ENCODE measurements at places on chromosomes 7 and 10. TPM values are rescaled to one million over a fixed set of nuclear protein-coding genes. Genes with fewer than 3 reads are reported as not detected.

MSMB gene
- not detected for total RNA-seq

WDR11 gene
- 56.7 TPM for total RNA-seq

VENTX gene
- not detected for total RNA-seq

CUBN gene
- 1.3 TPM for total RNA-seq

KLF14 gene
- total RNA-seq = not detected

EXOC6 gene
- 10.5 TPM for total RNA-seq

CALHM2 gene
- total RNA-seq = 0.07 TPM

DNA sequence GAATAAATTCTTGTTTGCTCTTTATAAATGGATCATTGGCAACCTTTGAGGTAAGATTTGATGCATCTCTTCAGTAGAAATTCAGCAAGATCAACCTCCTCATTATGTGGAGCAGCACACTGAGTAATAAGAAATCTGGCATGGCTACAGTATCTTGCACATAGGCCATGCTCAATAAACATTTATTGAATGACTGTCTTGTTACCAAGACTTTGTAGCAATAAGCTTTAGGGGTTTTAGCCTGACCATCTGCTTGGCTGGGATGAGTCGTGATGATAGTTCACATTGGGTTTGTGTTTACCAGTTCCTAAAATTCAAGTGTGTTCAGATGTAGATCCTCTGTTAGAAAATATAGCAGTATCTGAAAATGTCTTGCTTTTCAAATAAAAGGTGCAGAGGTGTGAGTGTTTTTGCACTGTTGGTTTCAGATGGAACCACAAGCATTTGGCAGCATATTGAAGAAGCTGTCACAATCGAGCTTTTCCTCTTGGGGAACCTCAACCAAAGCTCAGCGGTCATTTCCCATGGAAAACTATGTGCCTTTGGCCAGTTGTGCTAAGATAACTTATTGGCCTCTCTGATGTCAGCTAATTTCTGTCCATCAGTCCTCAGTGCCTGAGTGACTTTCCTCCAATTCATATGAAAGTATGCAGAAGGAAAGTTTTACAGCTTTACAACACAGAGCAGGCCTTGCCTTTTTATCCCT, 442.6 kb downstream of the GFRA1 start:
- DNase-seq = no peak

GRCh38 chr10:58414270-58415041, 29.2 kb downstream of the TFAM start:
- peak; percentile 70 for DNase-seq

GRCh38 chr10:79628083-79628482, 17.3 kb downstream of the SFTPA1 start:
- DNase-seq = no peak

- DNase-seq = no peak
Measured at GRCh38 chr7:84535580-84536270, 341.1 kb upstream of the SEMA3A start.

DNA sequence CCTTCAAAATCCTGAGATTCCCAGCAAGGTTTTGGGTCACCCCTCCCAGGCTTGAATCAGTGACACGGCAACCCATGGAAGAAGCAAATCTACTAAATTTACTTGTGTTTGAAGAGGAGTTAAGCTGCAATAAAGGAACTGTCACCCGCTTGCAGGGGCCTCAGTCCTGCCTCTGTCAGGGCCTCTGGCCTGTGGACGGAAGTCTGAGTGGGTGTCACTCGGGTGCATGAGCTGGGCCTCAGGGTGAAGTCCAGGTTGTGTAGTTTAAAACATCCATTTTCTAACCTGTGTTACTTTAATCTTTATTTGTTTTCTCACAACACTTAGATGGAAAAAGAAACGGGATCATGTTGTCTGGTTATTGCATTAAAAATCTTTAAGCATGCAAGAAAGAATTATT, 234.9 kb downstream of the ADARB2 start:
- no peak for DNase-seq

GRCh38 chr7:134669845-134670373, 23.3 kb downstream of the BPGM start:
- peak; percentile 89 for DNase-seq

GRCh38 chr7:68321076-68321639, 1277.1 kb upstream of the AUTS2 start:
- DNase-seq = peak; percentile 18

DNA sequence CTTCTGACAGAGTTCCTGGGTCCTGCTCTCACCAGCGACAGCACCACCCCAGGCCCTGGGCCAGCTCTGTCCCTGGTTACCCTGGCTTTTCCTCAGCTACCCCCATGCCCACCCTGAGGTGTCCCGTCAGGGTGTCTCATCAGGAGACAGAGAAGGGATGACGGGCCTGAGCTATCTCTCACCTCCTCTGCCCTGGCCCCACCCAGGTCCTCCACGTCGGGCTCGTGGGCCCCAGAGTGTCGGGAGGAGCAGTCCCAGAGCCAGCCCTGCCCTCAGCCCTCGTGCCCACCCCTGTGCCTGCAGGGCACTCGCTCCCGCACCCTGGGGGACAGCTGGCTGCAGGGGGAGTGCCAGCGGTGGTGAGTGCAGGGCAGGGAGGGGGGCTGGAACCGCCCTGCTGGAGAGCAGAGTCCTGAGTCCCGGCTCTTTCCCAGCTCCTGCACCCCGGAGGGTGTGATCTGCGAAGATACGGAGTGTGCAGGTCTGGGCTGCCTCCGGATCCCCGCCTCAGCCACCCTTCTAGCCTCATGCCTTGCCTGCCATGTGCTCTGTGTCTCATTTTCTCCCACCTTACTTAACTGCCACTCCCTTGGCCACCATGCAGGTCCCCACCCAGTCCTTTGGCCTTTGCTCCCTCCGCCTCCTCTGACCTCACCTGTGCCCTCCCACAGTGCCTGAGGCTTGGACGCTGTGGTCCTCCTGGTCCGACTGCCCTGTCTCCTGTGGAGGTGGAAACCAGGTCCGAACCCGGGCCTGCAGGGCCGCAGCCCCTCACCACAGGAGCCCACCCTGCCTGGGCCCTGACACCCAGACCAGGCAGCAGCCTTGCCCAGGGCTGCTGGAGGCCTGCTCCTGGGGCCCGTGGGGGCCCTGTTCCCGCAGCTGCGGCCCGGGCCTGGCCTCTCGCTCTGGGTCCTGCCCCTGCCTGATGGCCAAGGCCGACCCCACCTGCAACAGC, 16.7 kb upstream of the ZNF862 start:
- no peak for DNase-seq

DNA sequence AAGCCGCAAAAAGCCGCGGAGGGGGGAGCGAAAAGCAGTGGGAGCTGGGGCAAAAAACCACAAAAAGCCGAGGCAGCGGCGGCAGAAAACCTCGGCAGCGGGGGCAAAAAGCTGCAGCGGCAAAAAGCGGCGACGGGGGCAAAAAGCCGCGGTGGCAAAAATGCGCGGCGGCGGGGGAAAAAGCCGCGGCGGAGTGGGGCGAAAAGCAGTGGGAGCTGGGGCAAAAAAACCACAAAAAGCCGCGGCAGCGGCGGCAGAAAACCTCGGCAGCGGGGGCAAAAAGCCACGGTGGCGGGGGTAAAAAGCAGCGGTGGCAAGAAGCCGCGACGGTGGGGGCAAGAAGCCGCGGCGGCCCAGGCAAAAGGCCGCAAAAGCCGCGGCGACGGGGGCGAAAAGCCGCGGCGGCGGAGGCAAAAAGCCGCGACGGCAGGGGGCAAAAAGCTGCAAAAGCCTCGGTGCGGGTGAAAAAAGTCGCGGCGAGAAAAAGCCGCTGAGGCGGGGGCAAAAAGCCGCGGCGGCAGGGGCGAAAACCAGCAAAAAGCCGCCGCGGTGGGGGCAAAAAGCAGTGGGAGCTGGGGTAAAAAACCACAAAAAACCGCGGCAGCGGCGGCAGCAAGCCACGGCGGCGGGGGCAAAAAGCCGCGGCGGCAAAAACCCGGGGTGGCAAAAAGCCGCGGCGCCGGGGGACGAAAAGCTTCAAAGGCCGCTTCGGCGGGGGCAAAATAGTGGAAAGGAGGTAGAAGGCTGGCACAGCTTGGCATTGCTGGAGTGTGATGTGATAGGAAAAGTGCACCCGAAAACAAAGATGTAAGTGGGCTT, 135.9 kb downstream of the ZNF92 start:
- DNase-seq = no peak

GRCh38 chr7:139186146-139186545, 44.9 kb upstream of the UBN2 start:
- no peak for DNase-seq

GRCh38 chr10:43803791-43804190, 155.1 kb upstream of the ZNF32 start:
- no peak for DNase-seq

GRCh38 chr7:120611975-120612374, 246.0 kb downstream of the TSPAN12 start:
- no peak for DNase-seq

DNA sequence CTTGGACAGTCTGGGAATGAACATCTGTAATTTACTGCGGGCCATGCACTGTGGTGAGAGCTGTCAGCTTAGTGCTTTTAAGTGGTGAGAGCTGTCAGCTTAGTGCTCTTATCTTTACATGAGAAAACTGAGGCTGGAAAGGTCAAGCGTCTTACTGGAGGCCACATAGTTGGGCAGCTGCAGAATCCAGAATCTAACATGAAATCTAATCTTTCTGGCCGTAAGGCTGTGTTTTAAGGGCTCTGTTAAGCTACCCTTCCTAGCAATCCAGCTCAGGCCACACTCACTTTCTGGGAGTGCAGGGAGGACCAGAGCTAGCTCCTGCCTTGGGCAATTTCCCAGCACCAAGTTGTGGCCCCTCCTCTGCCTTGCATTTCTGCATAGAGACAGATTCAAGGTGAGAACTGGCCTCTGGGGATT, 70.2 kb downstream of the SORCS3 start:
- DNase-seq = no peak

DNA sequence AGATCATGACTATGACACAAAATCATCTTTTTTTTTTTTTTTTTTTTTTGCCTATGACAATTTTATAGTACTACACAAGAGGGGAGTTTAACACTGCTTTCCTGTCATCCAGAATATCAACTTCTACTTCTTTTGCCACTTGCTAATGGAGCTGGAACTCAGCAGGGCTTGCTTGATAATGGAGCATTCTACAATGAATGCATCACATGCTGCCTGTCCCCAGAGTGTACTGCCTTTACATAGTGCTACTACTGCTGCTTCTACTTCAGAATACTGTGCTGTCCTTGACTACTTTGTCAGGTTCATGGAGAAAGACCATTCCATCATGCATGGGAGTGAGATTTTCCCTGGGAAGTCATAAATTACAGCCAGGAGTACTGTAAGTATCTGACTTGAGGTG, 338.6 kb upstream of the SEMA3A start:
- no peak for DNase-seq

GRCh38 chr10:69567920-69568319, 5.3 kb downstream of the NEUROG3 start:
- DNase-seq = peak; percentile 4

DNA sequence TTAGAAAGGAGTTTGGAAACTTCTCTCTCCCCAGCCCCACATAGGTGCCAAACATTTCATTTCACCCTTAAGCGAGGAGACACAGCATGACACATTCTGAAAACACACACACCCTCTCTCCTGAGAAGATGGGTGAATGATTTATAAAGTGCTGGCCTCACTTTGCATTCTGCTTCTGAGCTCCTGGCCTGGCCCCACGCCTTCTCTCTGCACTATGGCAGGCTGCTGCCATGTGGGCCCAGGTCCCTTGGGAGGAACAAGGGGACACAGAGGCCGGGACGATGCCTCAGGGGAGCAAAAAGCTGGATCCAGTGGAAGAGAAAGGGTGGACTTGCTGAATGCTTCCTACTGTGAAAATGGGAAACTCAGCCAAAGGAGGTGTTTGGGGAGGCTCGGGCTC, 56.0 kb downstream of the CPXM2 start:
- no peak for DNase-seq

- no peak for DNase-seq
Measured at GRCh38 chr7:154929006-154929726, 73.8 kb downstream of the PAXIP1 start.

DNA sequence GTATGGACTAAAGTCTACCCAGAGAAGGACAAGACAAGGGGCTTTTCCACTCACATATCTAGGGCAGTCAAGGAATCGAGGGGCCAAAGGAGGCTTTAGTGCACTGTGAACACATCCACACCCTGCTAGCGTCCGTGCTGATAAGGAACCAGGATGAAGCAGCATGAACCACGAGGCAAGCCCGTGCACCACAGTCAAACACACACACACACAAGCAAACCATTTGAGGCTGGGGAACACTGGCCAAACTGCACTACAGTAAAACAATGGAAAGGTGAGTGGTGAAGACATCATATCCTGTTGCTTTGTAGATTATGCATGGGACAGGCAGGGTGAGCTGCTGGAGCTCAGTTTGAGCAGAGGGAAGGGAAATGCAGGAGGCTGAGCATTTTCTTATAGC, 177.4 kb upstream of the CDCA7L start:
- DNase-seq = no peak

- no peak for DNase-seq
Measured at GRCh38 chr7:135180122-135180521, 9.6 kb upstream of the CYREN start.

- no peak for DNase-seq
Measured at GRCh38 chr10:118383063-118383689, 41.1 kb upstream of the FAM204A start.

DNA sequence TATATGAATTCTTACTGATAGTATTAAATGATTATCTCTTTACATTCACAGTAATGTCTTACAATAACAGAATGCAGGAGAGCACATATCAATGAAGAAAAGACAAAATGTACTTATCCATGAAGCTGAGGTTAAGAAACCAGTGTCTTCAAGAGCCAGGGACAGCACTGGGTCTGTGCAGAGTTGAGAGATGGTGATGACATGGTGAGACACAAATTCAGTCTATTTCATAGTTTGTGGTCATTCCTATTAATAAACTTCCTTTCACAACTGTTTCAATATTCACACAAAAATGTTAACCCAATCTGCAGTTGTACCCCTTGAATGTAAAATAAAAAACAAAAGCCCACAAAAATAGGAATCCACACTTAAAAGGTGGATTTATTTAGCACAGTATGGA, 5.3 kb upstream of the MAGI2 start:
- no peak for DNase-seq

DNA sequence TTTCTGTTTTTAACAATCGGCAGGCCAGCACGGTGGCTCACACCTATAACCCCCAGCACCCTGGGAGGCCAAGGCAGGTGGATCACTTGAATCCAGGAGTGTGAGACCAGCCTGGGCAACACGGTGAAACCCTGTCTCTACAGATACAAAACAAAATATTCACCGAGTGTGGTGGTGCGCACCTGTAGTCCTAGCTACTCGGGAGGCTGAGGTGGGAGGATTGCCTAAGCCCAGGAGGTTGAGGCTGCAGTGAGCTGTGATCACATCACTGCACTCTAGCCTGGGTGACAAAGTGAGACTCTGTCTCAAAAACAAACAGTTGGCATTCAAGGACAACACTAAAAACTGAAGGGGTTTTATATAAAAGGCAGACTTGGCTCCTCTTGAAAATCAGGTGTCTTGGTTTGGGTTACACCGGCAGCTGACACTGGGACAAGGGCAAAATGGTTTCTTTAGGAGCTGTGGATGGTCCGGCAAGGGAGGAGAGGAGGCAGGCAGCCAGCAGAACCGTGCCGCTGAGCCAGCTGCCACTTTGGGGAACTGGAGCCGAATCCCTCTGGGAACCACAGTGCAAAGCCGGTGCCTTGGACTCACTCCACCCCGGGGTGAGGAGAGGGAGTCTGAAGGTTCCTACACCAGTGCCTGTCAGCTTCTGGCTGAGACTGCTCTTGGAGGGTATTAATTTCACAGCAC, 52.6 kb downstream of the CHST3 start:
- DNase-seq = no peak

- DNase-seq = no peak
Measured at GRCh38 chr10:649445-649797, 40.0 kb downstream of the DIP2C start.

Measured in kidney epithelial cell (primary cell).